ENCODE measurements at places on chromosomes 11 and 22.

GRCh38 chr11:115481528-115481927, 22.7 kb downstream of the CADM1 start:
- no peak for DNase-seq

GRCh38 chr11:14635546-14635945, 8.1 kb upstream of the PDE3B start:
- no peak for DNase-seq

DNA sequence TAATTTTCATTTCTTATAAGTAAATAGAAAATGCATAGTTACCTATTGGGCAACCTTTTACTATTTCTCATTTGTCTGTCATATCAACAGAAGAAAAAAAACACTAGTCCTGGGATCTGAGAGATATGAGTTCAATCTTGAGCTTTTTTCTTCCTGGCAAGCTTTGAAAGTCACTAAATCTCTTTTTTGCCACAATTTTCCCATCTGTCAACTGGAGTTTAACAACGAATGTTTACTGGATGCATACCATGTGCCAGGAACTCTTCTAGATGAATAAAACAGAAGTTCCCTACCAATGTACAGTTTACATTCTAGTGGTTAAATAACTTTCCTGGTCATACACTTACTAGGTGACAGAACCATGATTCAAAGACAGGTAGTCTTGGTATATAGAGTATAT, 31.0 kb downstream of the FSHB start:
- no peak for DNase-seq

DNA sequence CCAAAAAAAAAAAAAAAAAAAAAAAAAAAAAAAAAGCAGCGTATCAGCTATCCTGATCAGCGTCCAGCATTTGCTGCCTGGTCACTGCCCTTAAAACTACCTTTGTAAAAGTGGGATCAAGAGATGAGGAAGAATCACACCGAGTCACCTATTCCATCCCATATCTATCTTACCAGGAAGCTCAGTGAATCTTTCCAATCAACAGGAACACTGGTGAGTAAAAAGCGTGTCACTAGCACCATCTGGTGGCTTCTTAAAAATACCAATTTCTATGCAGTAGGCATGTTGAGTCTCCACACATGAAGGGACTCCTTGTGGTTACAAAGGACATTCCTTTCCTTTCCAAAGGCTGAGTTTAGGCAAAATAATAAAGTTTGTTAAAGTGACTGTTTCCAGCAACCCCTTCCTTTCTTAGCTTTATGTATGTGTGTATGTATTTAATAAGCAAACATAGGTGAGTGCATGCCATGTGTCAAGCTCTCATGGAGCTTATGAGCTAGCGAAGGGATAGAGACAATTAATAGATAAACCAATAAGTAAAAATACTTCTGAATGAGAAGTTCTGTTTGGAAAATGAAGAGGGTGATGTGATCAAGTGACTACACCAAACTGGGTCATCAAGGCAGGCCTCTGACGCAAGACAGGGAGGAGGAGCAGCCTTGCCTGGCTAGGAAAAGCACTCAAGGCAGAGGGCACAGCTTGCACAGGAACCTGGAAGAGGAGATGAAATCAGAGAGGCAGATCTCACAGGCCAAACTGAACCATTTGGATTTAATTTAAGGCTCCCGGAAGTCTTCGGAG, 13.9 kb upstream of the TP53AIP1 start:
- DNase-seq, result peak; percentile 96

GRCh38 chr22:47154621-47155081, 392.2 kb downstream of the TBC1D22A start:
- no peak for DNase-seq

GRCh38 chr11:13229711-13230318, 47.8 kb upstream of the BMAL1 start:
- DNase-seq, result no peak

DNA sequence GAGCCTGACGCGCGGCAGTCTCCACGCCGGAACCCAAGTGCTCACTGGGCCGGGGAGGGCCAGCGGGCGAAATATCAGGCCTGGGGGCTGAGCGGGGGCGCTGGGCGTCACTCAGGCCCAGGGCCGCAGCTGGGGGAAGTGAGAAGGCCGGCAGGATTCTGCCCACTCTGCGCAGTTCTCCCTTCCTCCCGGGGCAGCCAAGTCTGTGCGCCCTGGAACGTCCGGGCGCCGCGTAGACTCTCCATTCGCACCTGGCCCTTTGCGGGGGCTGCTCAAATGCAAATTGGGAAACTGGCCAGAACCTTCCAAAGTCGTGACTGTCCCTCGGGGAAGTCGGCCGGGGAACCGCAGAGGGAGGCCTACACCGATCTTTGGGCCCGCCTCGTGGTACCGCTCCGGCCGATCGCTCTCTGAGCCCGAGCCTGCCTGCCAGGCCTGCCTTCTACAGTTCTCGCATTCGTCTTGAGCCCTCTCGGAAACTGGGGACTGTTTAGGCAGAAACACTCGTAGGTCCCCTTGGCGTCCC, 2.2 kb upstream of the SLC6A5 start:
- DNase-seq, result no peak
